Smooth muscle cell of bladder (primary cell): ENCODE measurements at places on chromosomes 1 and 21. TPM values are rescaled to one million over a fixed set of nuclear protein-coding genes. Genes with fewer than 3 reads are reported as not detected.

The CDK18 gene
- under 0.01 and 0.55 TPM in 2 replicates for total RNA-seq

The ABCA4 gene
- 0.65 and 1.8 TPM in 2 replicates for total RNA-seq

The PAQR6 gene
- total RNA-seq = 0.14 and 0.28 TPM in 2 replicates

The GBP7 gene
- total RNA-seq = not detected in 2 replicates

The TMPRSS2 gene
- not detected in 2 replicates for total RNA-seq
